ENCODE measurements at places on chromosomes 6 and 20.

- DNase-seq = no peak
Measured at GRCh38 chr6:43335469-43335868, 26.8 kb upstream of the CRIP3 start.

DNA sequence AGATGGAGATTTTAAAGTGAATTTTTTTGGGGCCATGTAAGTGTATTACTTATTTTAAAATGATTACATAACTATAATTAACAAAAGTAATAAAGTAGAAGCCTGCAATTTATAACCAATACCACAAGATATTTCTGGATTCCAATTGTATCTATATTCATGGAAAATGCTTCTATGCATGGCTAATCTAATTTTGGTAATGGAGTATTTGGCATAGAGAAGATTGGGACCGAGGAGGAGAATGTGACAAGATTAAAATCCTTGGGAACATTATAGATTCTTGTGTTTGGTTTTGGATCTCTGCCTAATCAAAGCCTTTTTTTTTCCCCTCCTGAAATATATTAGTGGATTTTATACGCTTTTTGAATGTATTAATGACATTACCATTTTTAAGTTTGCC lies 12.9 kb upstream of the TMX4 start:
- no peak for DNase-seq

DNA sequence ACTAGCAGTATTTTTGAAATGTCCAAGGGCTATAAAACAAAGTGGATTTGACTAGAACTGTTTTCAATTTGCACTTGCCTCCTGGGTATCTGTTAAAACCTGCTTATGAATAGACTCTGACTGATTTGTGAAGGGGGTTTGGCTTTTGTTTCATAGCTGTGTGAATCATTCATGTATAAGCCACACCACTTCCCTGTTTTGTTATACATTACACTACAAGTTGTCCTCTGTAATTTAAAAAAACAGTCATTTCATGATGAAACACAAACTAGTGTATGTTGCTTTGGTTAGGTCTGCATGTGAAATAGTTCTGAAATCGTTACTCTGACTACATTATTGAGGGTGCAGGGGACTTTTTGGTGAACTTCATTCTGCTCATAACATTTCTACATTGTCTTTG lies 121.7 kb downstream of the NKAIN2 start:
- no peak for DNase-seq

- peak; percentile 81 for DNase-seq
Measured at GRCh38 chr20:13022401-13023155, 13.8 kb downstream of the SPTLC3 start.

GRCh38 chr6:78593898-78594667 lies 273.3 kb upstream of the IRAK1BP1 start:
- DNase-seq = no peak

GRCh38 chr6:4010689-4011090 lies 68.2 kb downstream of the FAM217A start:
- no peak for DNase-seq

DNA sequence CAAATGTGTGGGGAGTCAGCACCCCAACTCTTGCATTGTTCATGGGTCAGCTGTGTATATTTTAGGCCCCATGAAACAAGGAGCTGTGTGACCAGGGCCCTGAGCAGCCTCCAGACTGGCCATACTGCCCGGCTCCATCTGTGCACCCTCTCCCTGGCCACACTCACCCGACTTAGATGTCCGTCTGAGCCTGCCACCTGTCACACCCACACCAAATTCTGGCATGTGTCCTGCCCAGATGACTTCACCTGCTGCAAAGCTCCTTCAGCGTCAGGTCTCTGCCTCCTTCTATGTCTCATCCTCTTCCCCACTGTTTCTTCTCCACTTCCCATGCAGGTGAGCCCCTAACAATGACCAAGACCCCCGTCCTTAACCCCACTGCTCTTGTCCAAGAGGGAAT lies 88.1 kb upstream of the THBS2 start:
- no peak for DNase-seq

DNA sequence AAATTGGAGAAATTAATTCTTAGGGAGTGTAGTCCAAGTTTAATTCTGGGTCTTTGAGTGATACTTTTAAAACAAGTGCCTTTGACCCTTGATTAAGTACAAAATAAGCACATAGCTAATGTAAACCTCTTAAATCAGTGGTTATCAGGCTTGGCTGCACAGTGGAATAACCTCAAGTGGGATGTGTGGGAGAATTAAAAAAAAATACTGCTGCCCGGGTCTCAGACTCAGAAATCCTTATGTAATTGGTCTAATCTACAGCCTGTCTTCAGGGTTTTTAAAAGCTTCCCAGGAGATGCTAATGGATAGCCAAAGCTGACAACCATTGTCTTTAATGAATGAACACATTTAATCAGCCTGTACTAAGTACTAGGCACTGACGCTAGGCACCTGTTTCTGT lies 28.5 kb upstream of the TMEM14A start:
- no peak for DNase-seq

GRCh38 chr6:157650261-157650640 lies 172.8 kb upstream of the SNX9 start:
- DNase-seq = no peak

DNA sequence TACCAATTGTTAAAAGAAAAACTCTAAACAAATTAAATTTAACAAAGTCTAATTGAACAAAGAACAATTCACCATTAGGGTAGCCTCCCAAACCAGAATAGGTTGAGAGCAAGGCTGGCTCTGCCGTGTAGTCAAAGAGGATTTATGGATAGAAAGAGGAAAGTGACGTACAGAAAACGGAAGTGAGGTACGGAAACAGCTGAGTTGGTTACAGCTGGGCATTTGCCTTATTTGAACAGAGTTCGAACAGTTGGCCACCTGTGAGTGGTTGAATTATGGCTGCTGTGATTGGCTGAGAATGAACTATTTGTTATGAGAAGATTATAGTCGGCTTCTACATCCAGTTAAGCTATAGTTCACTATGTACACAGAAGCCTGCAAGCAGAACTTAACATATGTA lies 18.5 kb upstream of the ISM1 start:
- DNase-seq = no peak

GRCh38 chr20:57847104-57847503 lies 137.3 kb upstream of the PMEPA1 start:
- no peak for DNase-seq

GRCh38 chr6:125077453-125077852 lies 76.1 kb upstream of the TPD52L1 start:
- DNase-seq = no peak

DNA sequence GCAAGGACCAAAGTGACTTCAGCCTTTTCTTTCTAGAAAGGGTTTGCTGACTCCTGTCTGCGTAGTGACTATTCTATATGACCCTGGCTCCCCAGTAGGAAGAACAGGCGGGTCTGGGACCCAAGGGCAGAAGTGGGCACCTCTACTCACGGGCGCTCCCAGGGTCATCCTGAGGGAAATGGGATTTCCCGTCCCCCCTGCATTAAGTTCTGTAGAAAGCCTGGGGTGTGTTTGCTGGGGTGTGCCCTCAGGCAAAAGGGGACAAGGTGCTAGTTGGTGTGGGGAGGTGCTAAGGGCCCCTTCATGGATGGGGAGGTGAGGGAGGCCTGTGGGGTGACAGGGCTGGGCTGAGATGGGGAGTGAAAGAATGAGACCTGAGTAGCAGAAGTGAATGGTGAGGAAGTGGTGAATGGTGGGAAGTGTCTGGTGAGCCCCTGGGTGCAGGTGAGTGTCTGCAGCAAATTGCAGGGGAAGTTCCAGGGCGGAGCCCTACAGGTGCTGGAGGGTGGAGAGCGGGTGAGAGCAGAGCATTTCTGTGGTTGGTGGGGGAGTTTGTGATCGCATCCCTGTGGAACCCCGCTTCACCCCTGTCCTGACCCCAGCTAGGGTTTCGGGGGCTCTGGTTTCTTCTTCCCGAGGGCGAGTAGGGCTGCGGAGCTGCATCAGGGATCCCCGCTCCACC lies 21.1 kb downstream of the RAET1L start:
- DNase-seq = no peak

- no peak for DNase-seq
Measured at GRCh38 chr6:139337001-139337400, 37.4 kb downstream of the CITED2 start.

GRCh38 chr6:6966127-6966526 lies 141.6 kb upstream of the RREB1 start:
- DNase-seq = no peak

DNA sequence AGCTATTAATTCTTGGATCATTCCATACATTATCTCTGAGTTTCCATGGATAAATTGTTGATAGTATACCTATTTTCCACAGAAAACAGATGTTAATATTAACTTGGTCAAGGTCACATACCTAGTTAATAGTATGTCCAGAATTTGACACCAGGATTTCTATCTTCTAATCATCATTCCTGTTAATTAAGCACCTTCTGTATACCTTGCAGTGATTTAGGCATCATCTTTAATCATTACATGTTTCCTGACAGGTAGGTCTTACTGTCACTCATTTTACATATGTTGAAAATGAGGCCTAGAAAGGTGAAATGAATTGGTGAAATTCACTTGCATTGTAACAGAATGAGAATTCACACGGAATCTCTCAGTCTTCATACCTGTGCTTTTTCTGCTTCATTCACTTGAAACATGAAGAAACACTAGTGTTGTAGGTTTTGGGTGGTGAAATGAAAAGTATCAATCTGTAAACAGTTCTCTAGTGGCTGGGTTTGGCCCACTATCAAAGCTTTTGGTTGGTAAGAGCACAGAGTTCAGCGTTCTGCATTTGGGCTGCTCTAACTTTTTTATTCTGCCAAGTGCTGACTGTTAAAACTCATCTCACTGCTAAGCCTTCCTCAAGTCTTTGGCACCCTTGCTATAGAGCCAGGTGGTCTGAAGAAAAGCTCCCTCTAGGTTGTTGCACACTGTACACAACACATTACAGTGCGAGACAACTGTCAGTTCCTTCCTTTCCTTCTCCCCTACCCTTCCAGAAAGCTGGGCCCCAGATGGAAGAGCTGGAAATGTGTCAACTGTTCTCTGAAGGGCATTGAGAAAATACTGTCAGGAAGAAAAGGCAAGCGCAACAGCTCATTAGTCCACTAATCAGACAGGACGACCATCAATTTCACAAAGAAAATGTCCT lies 57.8 kb upstream of the C20orf144 start:
- no peak for DNase-seq

DNA sequence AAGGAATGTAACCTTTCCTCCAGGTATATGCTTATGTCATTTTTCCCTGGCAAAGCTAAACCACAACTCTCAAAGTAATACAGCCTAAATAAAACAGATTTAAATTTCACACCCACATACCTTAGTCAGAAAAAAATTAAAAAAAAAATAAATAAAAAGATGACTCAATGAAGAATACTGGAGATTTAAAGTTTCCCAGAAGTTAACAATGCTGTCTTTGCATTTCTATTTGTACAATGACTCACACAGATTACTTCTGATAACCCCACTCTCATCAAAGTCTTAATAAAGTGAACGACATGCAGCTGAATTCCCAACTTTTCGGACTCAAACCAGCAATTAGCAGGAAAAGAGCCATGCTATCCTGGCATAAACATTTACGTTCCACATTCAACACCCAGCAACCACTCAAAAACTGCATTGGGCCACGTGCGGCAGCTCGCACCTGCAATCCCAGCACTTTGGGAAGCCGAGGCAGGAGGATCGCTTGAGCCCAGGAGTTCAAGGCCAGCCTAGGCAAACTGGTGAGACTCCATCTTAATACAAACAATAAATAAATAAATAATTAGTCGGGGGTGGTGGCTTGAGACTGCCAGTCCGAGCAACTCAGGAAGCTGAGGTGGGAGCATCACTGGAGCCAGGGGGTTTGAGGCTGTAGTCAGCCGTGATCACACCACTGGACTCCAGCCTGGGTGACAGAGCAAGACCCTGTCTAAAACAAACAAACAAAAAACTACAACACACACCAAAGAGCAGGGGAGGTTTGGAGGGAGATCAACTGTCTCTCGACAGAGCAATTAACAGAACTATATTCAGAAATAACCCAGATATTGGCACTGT lies 130.5 kb downstream of the WDR27 start:
- DNase-seq = peak; percentile 58

DNA sequence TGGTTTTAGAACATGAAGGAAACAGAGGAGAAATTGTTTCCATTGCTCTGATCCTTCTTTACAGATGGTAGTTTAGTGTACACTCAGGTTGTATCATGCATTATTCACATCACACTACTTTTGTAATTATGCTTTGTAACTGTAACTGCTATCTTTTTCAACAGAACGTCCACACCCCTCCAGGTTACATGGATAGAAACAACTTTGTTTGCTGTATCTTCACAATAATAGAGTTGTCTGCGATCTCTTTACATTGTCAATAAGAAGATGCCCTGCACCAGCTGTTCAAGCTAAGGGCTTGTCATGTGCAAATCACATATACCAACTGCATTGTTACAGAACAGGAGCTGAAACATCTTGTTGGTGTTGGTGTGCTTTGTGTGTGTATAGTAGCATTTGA lies 67.9 kb upstream of the MAP7 start:
- DNase-seq = no peak

DNA sequence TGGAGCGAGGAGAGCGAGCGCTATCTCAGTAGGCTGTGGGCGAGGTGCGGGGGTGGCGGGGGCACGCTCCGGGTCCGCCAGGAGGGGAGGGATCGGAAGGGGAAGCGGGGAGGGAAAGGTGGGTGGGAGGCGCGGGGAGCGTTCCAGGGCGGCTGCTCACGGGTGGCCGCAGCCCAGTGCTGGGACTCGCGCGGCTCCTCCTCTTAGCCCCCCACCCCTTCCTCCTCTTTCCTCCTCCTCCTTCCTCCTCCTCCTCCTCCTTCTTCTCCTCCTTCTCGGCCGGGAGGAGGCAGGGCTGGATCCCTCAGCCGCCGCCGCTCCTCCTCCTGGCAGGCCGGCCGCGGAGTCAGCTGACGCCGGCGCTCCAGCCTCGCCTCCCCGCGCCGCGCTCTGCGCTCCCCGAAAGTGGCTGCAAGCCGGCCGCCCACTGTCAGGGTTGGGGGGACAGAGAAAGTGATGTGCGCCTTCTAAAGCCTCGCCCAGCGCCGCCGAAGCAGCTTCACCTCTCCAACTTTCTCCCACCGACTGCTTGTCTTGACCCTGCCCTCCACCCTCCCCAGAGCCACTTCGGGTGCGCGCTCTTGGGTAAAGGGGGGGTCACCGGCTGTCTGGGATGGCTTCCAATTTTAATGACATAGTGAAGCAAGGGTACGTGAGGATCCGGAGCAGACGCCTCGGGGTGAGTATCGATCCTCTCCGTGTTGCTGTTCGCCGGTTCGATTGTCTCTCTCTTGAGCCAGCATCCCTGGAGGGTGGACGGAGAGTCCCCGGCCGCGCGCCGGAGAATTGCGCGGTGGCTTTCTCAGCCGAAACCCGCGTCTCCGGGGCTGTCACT lies at the start of gene DOK5:
Gene DOK5 (plus strand): TSS at position 260 of the 835 bp plus-strand sequence. CDS start 354 bp downstream, at position 614.
- peak; percentile 91 for DNase-seq

- DNase-seq = no peak
Measured at GRCh38 chr6:142702501-142703460, 242.2 kb downstream of the HIVEP2 start.

DNA sequence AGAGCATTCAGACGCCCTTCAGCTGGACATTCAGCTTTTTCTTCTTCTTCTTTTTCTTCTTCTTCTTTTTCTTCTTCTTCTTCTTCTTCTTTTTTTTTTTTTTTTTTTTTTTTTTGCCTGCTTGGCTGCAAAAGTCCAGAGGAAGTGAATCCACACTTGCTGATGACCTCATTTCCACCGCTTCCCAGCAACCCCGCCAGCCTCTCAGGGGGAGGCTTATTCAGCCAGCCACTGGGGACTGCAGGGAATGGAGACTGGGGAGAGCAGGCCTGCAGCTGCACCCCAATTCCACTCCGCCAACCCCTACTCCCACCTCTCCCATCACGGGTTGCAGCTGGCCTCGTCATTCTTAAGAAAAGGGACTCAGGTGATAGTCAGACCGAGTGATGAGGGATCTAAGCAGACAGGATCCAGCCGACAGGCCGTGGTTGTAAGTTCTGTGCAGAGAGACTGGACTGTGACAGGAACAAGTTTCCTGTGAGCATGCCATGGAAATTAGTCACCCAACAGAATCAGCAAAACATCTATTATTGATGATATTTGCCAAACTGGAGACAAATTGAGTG lies 59.0 kb upstream of the QKI start:
- DNase-seq = peak; percentile 84
